ENCODE measurements at places on chromosomes 2 and 18. TPM values are rescaled to one million over a fixed set of nuclear protein-coding genes. Genes with fewer than 3 reads are reported as not detected.

The ALPP gene
- total RNA-seq: 6.2 TPM

The HS6ST1 gene
- 45.4 TPM for total RNA-seq

The RNF152 gene
- total RNA-seq: 0.07 TPM

The SPR gene
- total RNA-seq: 55.9 TPM

The AQP12B gene
- total RNA-seq: not detected

The PRSS56 gene
- not detected for total RNA-seq

The C2orf78 gene
- total RNA-seq: 0.07 TPM

The NT5DC4 gene
- total RNA-seq: not detected

The STPG4 gene
- total RNA-seq: not detected

The ASAP2 gene
- 5.5 TPM for total RNA-seq

The COBLL1 gene
- not detected for total RNA-seq

The IHH gene
- not detected for total RNA-seq

The GREB1 gene
- total RNA-seq: 14.7 TPM

The GKN2 gene
- not detected for total RNA-seq

The PPP1R1C gene
- total RNA-seq: not detected

The CPLX4 gene
- not detected for total RNA-seq

The ST8SIA5 gene
- not detected for total RNA-seq

The LYG2 gene
- not detected for total RNA-seq

The C1GALT1C1L gene
- total RNA-seq: not detected

The BOLL gene
- total RNA-seq: not detected

The SH3RF3 gene
- total RNA-seq: not detected

The TOGARAM2 gene
- total RNA-seq: 3.2 TPM

The SPP2 gene
- not detected for total RNA-seq

The ABI2 gene
- total RNA-seq: 54.2 TPM

The ACOXL gene
- total RNA-seq: not detected

The RAB10 gene
- 100 TPM for total RNA-seq

The EPG5 gene
- total RNA-seq: 5.8 TPM

The RAB31 gene
- 36.6 TPM for total RNA-seq

The ANKRD44 gene
- total RNA-seq: not detected

The LCT gene
- total RNA-seq: not detected

The ACTR3 gene
- total RNA-seq: 269 TPM

The SKOR2 gene
- total RNA-seq: not detected

The KIF1A gene
- 24.9 TPM for total RNA-seq

The IL1RL1 gene
- total RNA-seq: not detected

The KYNU gene
- not detected for total RNA-seq

The APLF gene
- 0.37 TPM for total RNA-seq

The SLC9A4 gene
- not detected for total RNA-seq

Measured in G401 (cell line).